ENCODE measurements at places on chromosomes 3 and 15.

DNA sequence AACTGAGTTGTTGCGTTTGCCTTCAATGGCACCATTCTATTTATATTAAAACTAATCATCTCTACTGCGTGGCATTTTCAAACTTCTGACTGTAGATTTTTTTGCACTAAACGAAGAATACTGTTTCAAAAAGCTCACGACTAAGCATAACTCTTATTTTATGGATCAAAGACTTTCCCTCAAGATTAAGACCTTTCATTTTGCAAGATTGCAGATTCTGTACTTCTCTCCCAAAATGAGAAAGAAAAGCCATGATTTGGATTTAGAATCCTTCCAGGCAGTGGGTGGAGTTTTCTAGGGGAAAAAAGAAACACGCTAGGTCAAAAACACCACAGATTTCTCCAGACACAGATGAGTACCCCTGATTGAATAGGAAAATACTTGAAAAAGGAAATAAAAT, 617.2 kb upstream of the NR2F2 start:
- no peak for DNase-seq

DNA sequence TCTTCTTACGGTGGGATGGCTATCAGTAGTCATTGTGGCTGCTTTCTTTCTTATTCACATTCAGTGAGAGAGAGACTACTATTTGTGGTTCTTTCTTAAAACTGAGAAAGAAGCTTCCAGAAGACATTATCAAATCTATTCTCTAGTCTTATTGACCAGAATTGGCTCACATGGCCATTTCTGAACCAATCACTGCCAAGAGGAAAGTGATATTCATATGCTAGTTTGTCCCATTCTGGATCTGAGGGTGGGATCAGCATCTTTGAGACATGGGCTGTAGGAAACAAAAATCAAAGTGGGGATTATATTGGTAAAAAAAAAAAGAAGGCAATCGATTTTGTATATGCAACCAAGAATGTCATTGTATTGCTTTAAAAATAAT, 106.4 kb upstream of the RASGRP1 start:
- no peak for DNase-seq

DNA sequence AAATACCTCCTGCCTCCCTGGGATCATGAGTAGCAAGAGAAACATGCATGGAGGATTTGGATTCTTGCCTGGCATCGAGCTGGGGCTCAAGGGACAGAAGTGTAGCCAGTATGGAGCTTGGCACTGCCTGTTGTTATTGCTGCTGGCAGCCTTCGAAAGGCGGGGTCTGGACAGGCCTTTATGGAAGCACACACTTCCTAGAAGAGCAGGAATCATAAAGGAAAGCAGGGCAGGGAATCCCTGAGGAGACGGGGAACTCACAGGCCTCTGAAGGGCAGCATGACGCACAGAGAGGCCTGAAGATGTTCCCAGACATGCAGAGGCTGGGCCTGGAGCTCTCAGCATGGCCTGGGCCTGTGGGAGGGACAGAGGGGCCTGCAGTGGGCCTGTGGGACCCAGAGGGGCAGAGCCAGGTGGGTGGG, 18.6 kb upstream of the SLC41A3 start:
- DNase-seq: peak; percentile 85

- no peak for DNase-seq
Measured at GRCh38 chr3:159994182-159994581, 5.5 kb downstream of the IL12A start.

- peak; percentile 61 for DNase-seq
Measured at GRCh38 chr15:94083467-94084052, 147.8 kb upstream of the MCTP2 start.

DNA sequence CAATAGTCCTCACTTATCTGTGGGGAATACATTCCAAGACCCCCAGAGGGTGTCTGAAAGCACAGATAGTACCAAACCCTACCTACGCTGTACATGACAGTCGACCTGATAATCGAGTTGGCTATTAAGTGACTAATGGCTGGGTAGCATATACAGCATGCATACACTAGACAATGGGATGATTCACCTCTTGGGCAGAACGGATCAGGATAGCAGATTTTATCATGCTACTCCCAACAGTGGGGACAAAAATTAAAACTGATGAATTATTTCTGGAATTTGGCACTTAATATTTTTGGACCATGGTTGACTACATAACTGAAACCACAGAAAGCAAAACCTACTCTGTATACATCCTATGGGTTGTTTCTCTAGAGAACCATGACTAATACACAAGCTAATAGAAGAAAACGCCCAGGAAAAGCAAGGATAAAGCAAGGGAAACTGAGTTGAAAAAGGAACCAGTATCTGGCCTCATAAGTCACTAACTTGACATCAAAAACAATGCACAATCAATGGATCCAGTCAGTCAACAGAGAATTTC, 15.5 kb downstream of the ATG3 start:
- DNase-seq: no peak

DNA sequence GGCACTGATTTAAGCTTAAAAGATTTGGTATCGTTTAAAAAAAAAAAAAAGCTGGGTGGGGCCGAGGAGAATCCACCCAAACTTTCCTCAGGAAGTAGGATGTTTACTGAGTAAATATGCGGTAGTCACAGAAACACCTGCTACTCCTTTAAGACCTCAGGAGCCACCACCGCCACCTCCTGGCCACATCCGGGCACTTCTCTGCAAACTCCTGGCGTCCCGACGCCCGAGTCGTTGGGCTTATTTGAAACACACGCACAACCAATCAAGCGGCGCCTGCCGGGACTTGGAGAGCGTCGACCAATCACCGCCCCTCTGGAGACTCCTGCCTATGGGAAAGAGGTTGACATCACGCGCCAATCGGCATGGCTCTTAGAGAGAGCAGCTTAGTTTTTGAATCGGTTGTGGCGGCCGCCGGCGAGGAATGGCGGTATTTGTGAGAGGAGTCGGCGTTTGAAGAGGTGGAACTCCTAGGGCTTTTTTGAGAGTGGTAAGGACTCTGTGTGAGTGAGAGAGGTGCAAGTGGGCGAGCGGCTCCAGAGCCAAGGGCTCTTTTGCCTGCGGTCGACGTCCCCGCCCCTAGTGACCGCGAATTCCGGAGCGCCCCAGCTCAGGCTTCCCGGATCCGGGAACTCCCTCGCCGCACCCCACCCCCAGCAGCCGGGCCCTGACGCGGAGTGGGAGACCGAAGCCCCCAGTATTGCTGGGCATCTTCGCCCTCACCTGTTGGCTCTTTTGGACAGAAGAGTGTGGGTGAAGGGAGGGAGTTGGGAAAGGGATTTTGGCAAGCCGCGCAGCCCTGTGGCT, at the start of gene ECT2:
Gene ECT2, plus strand, starts transcription at position 359 of the 807 bp plus-strand sequence. CDS start 3,805 bp downstream, outside the sequence.
- peak; percentile 100 for DNase-seq

DNA sequence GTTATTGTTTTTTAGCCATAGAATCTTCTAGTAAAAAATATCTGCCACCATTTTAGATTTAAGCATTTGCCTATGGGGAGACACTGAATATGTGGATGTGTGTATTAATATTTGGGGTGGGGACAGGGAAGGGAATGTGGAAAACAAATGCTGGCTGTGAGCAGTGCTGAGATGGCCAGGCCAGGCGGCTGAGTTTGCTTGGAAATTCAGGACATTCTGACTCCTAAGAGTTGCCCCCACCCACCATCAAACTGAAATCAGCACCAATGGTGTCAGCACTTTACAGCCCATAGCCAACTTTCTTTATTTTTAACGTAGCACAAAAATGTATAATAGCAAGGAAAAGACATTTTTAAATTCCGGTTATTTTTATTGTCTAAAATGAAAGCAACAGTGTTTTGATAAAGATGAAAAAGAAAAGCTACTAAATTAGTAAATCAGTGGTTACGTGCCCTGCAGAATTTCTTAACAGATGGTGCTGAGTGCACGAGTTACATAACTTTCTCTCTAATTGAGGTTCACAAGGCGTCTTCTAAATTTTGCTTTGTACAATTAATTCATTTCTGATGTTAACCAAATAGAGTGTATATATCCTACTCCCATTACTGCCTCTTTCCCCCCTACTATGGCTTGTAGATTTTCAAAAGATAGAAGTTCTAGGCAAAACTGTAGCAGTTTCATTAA, 34.0 kb downstream of the B3GALNT1 start:
- DNase-seq: no peak

- DNase-seq: no peak
Measured at GRCh38 chr3:107769882-107770281, 247.1 kb downstream of the BBX start.

GRCh38 chr3:48429317-48429959, 448 bp downstream of the PLXNB1 start:
- no peak for DNase-seq

GRCh38 chr3:126969586-126969985, 13.3 kb upstream of the PLXNA1 start:
- DNase-seq: no peak

- no peak for DNase-seq
Measured at GRCh38 chr3:32239307-32240158, 1.1 kb downstream of the CMTM8 start.

- DNase-seq: peak; percentile 71
Measured at GRCh38 chr3:87311309-87311708, 34.9 kb upstream of the POU1F1 start.

DNA sequence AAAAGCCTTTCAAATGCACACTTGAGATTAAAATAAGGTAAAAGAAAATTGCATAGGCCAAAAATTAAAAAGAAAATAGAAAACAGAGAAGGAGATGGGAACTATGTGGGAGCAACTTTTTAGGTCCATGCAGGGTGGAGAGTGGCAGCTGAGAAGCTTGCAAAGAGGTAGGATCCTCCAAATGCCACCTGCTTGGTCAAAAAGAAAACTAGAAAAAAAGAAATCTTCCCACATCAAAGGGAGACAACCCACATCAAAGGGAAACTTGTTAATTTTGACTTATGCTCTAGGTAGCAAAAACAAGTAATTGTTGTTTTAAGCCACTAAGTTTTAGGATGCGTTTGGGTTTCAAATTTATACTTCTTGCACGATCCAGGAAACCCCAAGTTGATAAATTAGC, 342.9 kb downstream of the IL20RB start:
- DNase-seq: no peak

- DNase-seq: no peak
Measured at GRCh38 chr15:69576035-69576526, 123.5 kb downstream of the RPLP1 start.

- DNase-seq: no peak
Measured at GRCh38 chr3:131796111-131796510, 238.7 kb downstream of the CPNE4 start.

DNA sequence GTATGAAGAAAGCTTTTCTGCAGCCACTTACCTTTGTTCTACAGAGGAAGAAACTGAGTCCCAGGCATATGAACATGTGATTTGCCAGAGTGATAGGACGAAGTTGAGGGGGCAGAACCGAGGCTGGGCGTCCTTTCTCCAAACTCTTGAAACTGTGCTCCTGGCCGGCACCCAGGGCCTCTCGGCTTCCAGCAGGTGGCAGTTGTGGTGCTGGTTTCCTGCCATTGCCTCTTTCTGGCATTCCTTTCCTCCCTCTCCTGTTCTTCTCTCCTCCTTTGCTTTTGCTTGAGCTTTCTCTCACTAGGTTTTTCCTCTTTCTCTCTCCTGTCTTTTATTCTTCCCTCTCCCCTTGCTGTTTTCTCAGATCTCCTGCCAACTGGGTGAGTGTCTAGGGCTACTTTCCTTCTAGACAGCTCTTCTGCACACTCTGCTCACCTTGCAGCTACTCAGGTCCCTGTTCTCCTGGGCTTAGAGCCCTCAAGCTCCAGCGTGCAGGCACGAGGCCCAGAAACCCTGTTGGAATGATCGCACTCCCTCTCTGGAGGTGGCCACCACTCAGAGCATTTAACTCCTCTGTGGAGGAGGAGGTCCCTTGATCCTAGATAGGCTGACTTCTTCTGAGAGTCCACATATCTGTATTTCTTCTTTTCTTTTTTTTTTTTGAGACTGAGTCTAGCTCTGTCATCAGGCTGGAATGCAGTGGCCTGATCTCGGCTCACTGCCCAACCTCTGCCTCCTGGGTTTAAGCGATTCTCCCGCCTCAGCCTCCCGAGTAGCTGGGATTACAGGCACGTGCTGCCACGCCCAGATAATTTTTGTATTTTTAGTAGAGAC, 26.2 kb downstream of the TRAK1 start:
- peak; percentile 56 for DNase-seq

DNA sequence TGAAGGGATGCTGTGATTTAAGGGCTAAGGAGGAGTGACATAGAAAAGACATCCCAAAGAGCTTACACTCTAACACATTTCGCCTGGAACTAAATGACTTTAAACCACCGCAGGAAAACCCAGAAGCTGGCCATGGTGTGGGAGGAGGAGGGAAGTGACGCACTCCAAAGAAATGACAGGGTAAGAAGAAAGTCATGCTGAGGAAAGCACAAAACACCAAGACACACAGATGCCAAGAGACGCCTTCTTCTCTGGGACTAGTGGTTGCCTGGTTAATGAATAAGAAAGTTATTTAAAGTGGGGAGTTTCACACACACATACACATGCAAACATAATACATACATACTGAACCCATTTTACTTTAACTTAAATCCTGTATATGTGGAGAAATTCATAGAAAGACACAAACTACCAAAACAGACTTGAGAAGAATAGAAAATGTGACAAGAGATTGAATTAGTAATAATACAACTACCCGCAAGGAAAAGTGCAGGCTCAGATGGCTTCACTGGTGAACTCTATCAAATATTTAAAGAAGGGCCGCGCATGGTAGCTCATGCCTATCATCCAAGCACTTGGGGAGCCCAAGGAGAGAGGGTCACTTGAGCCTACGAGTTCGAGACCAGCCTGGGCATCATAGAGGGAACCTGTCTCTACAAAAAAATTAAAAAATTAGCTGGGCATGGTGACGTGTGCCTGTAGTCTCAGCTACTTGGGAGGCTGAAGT, 125.5 kb downstream of the NSMCE3 start:
- DNase-seq: peak; percentile 75

All from stromal cell of bone marrow (primary cell).